ENCODE measurements at places on chromosomes 7 and 10.

GRCh38 chr7:34844936-34845665 is 187.1 kb downstream of the NPSR1 start:
- DNase-seq = no peak

DNA sequence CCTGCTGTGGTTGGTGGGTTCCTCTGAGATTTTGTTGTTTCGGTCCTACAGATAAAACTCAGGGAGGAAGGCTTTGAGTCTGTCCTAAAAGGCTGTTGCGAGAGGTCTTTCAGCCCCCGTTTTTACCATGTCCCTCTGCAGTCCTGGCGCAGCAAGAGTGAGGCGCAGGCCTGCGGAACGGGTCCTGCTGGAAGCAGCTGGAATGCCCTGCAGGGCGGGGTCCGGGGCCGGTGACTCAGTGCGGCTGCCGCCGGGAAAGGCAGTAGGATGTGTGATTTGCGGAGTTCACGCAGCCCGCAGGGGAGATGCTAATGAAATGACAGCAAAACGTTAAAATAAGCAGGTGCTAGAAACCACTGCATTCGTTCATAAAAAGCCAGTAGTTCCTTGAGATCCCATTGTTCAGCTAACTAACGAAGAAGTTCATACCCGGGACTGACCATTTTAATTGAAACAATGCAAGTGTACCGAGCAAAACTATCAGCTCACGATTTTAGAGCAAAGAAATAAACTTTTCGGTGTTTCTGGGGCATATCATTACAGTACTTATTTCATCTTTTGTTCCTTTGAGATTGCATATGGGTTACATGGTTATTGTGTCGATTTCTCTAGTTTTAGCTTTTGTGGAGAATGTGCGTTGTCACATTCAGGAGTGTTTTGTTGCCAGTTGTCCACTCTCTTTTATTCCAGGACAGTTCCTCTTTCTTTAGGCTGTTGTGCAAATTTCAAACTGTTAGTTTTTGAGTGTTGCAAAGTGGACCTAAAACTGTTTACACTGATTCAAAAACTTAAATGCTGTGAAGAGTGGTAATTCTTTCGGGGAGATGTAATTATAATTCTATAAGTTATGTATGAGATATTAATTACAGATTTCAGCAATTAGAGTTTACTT is 783 bp downstream of the ANLN start:
- peak; percentile 31 for DNase-seq

DNA sequence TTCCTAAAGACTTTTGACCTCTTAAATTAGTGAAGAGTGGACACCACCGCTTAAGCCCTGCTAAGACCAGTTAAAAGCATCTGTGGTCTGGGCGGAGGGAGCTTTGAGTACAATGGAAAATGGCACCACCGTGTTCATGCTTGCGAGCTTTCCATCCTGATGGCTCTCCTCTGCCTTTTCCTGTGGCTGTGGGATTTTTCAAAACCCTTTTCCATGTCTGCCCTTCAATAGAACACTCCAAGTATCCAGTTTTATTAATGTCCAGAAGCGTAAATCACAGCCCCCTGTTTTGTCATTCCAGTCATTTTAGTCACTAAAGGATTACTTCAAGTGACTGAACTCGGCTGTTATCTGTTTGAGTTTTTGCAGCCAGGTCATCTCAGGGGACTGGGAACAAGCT is 181.8 kb downstream of the MGMT start:
- DNase-seq = no peak

DNA sequence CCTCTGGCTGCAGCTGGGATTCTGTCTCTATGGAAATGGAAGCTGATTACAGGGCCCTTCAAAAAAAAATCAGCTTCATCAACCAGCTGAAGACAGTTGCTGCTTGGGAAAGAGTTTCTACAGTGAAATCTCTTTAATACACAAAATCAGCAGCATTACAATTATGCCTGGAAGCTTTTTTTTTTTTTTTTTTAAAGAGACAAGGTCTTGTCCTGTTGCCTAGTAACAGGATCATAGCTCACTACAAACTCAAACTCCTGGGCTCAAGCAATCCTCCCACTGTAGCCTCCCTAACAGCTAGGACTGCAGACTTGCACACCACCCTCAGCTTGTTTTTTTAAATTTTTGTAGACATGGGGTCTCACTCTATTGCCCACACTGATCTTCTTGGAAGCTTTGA is 94.5 kb downstream of the OR13A1 start:
- no peak for DNase-seq

DNA sequence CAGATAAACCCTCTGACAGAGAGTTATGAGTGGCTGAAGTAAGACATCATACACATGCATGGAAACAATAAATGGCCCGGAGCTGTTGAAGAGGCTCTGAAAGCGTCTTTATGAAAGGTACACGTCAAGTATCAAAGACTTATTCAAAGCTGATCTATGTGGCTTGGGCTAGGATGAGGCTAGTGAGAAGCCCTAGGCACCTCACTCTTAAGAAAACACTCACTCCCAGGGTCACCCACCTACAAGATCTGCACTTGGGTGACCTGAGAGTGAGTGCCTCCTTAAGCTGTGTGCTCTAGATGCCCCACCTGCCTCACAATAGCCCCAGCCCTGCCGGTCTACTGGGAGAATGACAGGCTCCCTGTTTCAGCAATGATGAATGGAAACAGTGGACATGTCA is 1.1 kb upstream of the GIMAP1 start:
- no peak for DNase-seq

GRCh38 chr10:77746047-77746707 is 108.6 kb upstream of the KCNMA1 start:
- no peak for DNase-seq

- DNase-seq = no peak
Measured at GRCh38 chr7:69814421-69814962, 216.2 kb downstream of the AUTS2 start.

GRCh38 chr7:45721686-45722598 is 147.8 kb downstream of the ADCY1 start:
- no peak for DNase-seq

- DNase-seq = no peak
Measured at GRCh38 chr7:95608359-95609173, 12.2 kb upstream of the PDK4 start.

- DNase-seq = no peak
Measured at GRCh38 chr7:158651968-158652565, 52.5 kb downstream of the NCAPG2 start.

DNA sequence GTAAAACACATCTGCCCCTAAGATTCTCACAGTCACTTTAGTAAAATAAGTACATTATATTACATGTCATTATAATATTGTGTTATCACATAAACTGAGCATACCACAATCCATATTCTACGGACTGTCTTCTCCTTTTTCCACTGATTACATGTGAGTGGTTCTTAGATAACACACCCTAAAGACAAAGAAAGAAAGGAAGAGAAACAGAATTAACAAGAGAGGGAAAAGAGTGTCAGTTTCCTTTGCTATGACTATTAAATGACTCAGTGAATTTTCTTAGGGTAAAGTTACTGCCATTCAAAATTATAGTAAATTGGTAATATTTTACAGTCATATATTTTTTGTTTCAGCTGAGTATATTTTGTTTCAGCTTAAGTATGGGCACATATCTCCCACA is 268.3 kb downstream of the TWIST1 start:
- DNase-seq = no peak

DNA sequence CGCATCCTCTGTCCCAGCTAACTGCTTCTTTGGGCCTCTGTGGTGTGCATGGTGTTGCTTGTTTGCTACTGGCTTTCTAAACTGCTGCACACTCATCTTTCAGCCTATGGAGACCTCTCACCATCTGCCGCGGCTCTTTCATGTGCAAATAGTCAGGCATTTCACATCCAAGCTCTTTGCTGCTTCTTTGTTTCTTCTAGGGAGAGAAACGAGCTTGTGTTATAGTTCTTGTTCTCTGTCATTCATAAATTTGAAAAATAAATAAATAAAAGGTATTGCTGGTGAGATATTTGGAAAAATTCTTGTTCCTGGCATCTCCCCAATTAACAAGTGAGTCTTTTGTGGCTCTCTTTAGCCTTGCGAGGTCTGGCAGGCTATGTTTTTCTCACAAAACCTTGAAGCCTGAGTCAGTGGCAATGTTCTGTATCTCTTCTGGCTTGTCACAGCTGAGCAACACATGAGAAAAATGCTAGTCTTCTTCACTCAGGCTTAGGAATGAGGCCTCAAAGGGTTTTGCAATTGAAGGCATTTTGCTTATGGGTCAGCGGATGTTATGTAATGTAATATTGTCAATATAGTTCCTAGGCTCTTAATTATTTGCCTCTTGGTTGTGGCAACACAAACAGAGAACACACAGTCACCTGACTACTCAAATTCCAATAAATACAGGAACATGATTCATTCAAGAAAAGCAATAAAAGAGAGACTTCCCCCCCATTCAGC is 274.0 kb downstream of the FRMD4A start:
- DNase-seq = peak; percentile 5

- peak; percentile 62 for DNase-seq
Measured at GRCh38 chr7:47480576-47481538, 101.1 kb downstream of the TNS3 start.

GRCh38 chr7:142327628-142328405 is 70.0 kb upstream of the PRSS58 start:
- no peak for DNase-seq

GRCh38 chr10:101351017-101351416 is 2.9 kb upstream of the BTRC start:
- no peak for DNase-seq

DNA sequence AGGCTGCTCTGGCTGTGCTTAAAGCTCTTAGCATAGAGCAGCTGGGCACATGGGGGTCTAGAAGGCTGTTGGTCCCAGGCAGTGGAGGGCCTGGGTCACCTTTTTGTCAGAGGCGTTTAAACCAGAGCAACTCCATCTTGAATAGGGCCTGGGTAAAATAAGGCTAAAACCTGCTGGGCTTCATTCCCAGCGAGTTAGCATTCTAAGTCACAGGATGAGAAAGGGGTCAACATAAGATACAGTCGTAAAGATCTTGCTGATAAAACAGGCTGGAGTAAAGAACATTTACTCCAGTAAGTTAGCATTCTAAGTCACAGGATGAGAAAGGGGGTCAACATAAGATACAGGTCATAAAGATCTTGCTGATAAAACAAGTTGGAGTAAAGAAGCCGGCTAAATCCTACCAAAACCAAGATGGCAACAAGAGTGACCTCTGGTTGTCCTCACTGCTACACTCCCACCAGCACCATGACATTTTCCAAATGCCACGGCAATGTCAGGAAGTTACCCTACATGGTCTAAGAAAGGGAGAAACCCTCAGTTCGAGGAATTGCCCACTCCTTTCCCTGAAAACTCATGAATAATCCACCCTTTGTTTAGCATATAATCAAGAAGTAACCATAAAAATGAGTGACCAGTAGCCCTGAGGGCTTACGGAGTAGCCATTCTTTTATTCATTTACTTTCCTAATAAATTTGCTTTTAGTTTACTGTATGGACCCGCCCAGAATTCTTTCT is 96.8 kb upstream of the PCBD1 start:
- DNase-seq = no peak

DNA sequence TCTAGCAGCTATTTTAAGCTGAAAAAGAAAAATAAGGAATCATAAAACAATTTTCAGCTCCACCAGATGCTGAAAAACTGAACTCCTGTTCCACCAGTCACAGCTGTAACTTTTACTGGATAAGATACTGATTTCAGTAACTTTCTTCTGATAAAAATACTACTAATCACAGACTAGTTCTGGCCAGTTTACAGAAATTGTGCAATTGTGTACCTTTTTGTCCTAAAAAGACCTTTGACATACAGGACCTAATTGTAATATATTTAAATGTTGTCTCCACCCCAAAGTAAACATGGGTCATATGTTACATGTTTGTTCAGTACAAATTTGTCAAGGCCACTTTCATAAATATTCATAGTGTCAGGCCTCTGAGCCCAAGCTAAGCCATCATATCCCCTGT is 27.1 kb upstream of the PIP start:
- no peak for DNase-seq

- no peak for DNase-seq
Measured at GRCh38 chr7:78264105-78264504, 465.5 kb downstream of the PHTF2 start.

DNA sequence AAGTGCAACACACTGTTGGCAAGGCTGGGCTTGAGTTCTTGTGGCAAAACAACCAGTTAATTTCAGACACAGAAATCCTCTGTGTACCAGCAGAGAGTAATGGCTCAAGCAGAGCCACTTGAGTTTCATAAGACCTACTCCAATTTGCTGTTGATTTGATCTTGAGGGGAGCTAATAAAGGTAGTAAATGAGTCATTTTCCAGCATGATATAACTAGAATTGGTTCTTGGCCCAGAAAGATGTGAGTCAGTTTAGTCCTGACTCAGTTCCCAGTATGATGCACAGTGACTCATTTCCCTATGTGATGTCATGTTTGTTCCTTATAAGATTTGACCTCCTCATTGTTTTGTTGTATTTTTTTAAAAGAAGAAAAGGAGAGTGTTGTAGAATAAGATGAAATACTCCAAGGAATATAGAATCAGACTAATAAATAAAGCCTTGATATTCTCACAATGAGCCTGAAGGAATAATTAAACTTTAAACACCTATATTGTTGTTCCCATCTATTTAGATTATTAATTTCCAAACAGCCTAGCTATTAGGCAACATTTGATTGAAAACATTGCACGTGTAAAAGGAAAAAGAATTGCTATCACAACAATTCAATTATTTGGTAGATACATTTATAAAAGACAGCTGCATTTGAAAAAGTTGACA is 186.2 kb downstream of the REEP3 start:
- no peak for DNase-seq

DNA sequence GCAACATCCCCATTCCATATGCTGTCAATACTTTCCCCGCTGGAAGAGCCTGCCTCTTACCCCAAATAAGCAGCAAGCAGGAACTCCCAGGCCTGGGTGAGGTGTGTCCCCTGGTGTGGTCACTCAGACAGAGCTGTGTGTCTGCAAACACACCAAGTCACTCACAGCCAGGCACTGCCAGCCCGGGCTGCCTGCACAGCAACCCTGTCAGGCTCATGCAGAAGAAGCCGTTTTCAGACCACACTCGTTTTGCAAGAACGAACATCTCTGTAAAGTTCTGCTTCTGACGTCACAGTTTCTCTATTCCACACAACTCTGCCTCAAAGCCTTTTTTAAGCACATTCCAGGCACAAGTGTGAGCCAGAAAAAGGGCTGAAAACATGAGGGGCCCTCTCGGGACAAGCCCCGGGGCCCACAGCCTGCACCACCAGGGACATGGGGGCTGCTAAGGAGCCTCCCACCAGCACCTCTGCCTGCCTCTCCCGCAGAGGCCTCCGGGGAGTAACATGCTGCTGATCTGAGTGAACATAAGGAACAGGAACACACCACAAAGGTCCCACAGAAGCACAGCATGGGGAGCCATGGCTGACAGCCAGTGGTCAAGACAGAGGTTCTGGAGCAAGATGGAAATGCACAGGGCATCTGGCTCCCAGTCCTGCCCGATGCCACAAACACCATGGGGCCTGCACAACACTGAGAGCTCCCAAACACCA is 11.4 kb downstream of the PTPRN2 start:
- DNase-seq = no peak

- DNase-seq = no peak
Measured at GRCh38 chr10:130958003-130958402, 353.5 kb downstream of the TCERG1L start.

- DNase-seq = peak; percentile 71
Measured at GRCh38 chr10:124091646-124092249, 1.6 kb downstream of the CHST15 start.

- DNase-seq = no peak
Measured at GRCh38 chr10:31197886-31198285, 121.1 kb upstream of the ZEB1 start.

- DNase-seq = no peak
Measured at GRCh38 chr7:3911685-3912084, 610.6 kb downstream of the SDK1 start.
